Purkinje cell (primary cell): ENCODE measurements at places on chromosomes 6 and 20. TPM values are rescaled to one million over a fixed set of nuclear protein-coding genes. Genes with fewer than 3 reads are reported as not detected.

Gene FBXO30
- 3.4 and 4.4 TPM in 2 replicates for polyA plus RNA-seq

Gene NKX2-2
- 0.69 and 2.0 TPM in 2 replicates for polyA plus RNA-seq

Gene RFX6
- not detected in 2 replicates for polyA plus RNA-seq

Gene SUMO4
- 2.7 TPM in 1 of 2 replicates, not detected in the other for polyA plus RNA-seq

Gene RIMS4
- 0.04 and 0.19 TPM in 2 replicates for polyA plus RNA-seq

Gene HSD17B8
- polyA plus RNA-seq, result 3.1 and 10.1 TPM in 2 replicates

Gene TREML2
- polyA plus RNA-seq, result not detected in 2 replicates

Gene C20orf144
- polyA plus RNA-seq, result not detected in 2 replicates

Gene MEA1
- 163 and 191 TPM in 2 replicates for polyA plus RNA-seq

Gene MUC22
- polyA plus RNA-seq, result not detected in 2 replicates

Gene THBD
- polyA plus RNA-seq, result not detected in 2 replicates

Gene CALHM4
- polyA plus RNA-seq, result not detected in 2 replicates

Gene ZFP57
- 0.20 TPM in 1 of 2 replicates, not detected in the other for polyA plus RNA-seq

Gene ASXL1
- polyA plus RNA-seq, result 2.5 and 4.8 TPM in 2 replicates

Gene TRDN
- polyA plus RNA-seq, result 0.30 TPM in 1 of 2 replicates, not detected in the other

Gene TSPYL1
- 94.9 and 166 TPM in 2 replicates for polyA plus RNA-seq

Gene HCRTR2
- polyA plus RNA-seq, result not detected in 2 replicates
